ENCODE measurements at places on chromosomes 16 and 17.

DNA sequence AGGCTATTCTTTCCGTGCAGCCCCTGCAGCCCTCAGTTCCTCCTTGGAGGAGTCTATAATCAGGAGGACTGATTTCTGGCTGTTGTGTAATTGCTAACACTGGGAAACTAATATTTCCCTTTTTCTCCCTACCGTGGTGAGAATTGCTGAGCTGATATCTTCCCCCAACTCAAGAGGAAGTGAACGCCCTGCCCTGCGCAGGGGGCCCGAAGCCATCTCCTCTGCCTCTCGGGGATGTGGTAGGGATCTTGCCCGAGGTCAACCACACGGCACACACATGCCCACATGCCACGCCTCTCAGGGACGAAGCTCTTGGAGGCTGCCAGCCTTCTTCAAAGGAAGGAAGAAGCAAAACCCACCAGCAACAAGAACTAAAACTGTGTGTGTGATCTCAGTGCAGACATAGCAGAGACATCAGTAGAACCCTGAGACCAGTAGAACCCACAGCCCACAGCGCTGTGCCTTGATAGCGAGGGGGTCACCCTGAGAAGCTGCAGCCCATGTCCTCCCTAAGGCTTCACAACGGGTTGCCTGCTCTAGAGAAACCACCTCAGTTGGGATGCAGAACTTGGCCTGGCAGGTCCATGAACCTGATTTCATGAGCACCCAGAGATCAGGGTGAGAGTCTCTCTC is 8.9 kb upstream of the ULK2 start:
- peak; percentile 80 for DNase-seq

GRCh38 chr16:6207580-6207979 is 1110.0 kb upstream of the EEF2KMT start:
- DNase-seq, result no peak

GRCh38 chr17:17728550-17729251 is 47.4 kb downstream of the RAI1 start:
- DNase-seq, result no peak

DNA sequence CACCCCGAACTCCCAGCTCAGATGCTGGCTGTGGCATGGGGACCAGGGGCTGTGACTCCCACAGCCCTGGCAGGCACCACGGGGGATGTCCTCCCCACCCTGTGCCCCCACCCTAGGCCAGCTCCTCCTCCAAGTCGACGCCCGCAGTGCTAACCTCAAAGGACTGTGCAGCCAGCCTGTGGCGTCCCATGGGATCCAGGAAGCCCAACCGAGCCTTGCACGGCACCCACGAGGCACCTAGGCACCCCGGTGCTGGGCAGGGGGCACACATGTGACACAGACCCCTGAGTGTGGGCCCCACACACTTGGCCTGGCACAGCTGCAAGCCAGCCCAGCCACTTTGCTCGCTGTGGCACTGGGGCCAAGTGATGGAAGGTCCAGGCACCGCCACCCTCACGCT is 3.9 kb downstream of the GCGR start:
- DNase-seq, result no peak

GRCh38 chr17:40921026-40921425 is 16.4 kb downstream of the KRT23 start:
- no peak for DNase-seq

- DNase-seq, result no peak
These were observed 6.0 kb downstream of the KRT15 start for GRCh38 chr17:41512546-41513167.

DNA sequence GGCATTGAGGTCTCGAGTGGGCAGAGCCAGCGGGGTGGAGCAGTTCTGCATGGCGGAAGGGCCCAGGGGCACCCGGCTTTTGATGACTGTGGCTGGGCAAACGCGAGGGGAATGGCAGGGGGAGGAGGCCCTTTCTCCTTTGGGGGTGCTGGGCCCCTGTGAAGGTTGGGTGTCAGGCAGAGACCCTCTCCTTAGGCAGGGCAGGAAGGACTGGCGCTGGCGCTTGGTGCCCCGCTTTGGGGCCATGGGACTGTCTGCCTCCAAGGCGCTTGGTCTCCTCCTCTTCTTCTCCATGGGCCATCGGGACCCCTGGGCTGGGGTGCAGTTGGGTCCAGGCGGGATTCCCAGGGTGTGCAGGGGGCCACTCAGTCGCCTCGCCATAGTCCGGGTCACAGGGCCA is 12.8 kb upstream of the GFAP start:
- DNase-seq, result no peak

DNA sequence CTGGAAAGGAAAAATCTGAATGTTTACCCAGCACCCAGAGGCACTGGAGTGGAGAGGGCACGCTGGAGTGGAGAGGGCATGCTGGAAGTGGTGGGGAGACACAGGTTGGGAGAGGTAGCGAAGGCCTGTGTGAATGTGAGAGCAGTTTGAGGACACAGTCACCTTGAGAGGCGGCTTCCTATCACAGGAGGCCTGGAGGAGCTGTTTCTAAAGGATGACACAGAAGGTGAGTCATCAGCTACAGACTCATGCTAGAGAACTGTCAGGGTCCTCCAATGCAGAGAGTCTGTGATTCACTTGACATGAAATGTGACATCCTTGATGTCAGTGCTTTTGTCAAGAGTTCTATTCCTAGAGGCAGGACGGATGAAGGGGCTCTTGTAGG is 13.8 kb downstream of the CTRL start:
- DNase-seq, result no peak

GRCh38 chr17:51298508-51299371 is 38.4 kb downstream of the UTP18 start:
- DNase-seq, result no peak

DNA sequence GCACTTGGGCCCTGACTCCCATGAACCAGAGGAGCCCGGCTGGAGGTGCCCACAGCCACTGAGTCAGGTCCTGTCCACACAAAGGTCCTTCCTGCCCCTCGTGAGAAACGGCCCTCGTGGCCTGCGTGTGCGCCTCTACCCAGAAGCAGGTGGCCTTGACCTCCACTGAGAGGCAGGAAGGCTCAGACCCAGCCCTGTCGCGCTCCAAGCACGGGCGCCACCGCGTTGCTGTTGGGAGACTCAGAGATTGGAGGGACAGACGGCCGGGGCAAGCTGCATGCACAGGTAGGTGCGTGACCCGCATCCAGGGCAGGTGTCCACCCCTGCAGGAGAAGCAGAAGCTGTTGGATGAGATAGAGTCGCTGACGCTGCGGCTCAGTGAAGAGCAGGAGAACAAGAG is 8.1 kb upstream of the CAPN15 start:
- no peak for DNase-seq

GRCh38 chr17:66739553-66739952 is 95.4 kb upstream of the CACNG5 start:
- DNase-seq, result no peak

Measured in CD8-positive, alpha-beta memory T cell (primary cell).